ENCODE measurements at places on chromosomes 3 and 15.
A peak's percentile ranks its signal among the peaks of the same experiment; 100 is the strongest.

GRCh38 chr3:99344216-99344615 lies 294.2 kb upstream of the COL8A1 start:
- H3K27me3 ChIP-seq: no peaks in the 10 kb centered on the region
- no peaks in the 10 kb centered on the region for H3K4me1 ChIP-seq
- no peak for DNase-seq
- no peaks in the 10 kb centered on the region for H3K36me3 ChIP-seq
- no peak overlapping the region for H3K4me3 ChIP-seq

DNA sequence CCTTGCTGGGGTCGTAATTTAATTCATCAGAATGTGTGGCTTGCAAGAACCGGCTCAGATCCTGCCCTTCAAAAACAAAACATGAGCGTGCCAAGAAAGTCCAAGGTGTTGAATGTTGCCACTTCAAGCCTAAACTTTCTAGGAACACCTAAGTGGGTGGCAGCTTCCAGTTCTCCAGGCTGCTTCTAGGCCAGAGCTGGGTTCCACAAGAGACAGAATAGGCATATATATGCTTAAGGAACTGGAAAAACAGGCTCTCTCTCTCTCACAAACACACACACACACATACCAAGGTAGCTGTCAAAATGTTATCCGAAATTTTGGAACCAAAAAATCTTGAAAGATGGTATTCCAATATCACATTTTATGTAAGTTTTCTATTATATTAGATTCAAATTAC lies 890 bp upstream of the ADIPOQ start:
- no peaks in the 10 kb centered on the region for H3K36me3 ChIP-seq
- H3K27ac ChIP-seq: no peak overlapping the region
- no peak overlapping the region for H3K4me3 ChIP-seq
- no peak for DNase-seq

DNA sequence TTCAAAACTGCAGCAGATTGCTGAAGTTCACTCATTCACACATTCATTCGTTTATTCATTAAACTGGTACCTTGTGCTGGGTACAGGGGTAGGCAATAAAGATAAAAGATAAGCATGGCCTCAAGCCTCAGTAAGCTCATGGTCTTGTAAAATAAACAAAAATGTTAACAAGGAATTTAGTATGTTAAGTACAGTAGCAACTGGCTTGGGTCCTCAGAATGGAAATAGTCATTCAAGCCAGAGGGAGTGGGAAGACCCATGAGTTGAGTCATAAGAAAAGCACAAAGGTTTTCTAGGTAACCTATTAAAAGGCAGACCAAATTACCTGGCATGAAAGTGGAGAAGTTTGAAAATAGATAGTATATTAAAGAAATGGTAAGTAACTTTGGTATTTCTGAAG lies 163.3 kb downstream of the CDIN1 start:
- no peaks in the 10 kb centered on the region for H3K4me1 ChIP-seq
- H3K27me3 ChIP-seq: no peaks in the 10 kb centered on the region
- H3K36me3 ChIP-seq: no peaks in the 10 kb centered on the region
- no peak overlapping the region for H3K27ac ChIP-seq
- no peak for DNase-seq

DNA sequence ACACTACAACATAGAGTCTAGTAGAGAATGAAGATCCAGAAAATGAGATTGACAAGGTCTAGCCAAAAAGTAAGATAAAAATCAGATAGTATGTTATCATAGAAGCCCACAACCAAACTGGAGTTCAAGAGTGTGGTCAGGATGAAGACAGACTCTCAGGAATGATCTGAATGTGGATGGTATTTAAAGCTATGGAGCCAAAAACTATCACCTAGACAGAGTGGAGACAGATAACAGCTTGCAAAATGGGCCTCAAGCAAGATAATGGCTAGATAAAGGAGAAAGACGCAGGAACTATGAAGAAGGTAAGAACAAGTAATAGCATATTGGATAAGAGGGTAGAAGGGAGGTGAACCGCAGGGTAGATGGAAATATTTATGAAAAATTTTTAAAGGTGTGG lies 35.4 kb downstream of the ZMAT3 start:
- H3K27me3 ChIP-seq: no peaks in the 10 kb centered on the region
- H3K27ac ChIP-seq: no peak overlapping the region
- H3K36me3 ChIP-seq: no peaks in the 10 kb centered on the region
- no peak overlapping the region for H3K4me3 ChIP-seq

DNA sequence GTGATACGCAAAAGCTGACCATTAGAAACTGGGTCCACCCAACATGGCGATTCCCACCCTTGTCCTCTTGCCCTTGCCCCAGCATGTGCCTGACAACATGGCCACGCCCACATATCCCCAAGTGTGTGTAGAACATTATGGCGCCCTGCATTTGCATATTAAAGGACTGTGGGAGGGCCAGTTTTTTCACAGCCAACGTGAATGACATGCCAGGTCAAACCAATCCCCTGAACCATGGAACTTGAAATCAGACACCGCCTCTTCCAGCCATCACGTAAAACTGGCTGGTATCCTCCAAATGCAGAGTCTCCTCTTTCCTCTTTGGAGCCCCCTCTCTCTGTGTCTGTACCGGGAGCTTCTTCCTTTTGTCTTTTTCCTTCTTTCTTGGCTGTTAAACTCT lies 156.7 kb upstream of the EPHA6 start:
- no peak overlapping the region for H3K27ac ChIP-seq
- no peaks in the 10 kb centered on the region for H3K4me1 ChIP-seq
- no peaks in the 10 kb centered on the region for H3K36me3 ChIP-seq
- peak; percentile 10 for DNase-seq

DNA sequence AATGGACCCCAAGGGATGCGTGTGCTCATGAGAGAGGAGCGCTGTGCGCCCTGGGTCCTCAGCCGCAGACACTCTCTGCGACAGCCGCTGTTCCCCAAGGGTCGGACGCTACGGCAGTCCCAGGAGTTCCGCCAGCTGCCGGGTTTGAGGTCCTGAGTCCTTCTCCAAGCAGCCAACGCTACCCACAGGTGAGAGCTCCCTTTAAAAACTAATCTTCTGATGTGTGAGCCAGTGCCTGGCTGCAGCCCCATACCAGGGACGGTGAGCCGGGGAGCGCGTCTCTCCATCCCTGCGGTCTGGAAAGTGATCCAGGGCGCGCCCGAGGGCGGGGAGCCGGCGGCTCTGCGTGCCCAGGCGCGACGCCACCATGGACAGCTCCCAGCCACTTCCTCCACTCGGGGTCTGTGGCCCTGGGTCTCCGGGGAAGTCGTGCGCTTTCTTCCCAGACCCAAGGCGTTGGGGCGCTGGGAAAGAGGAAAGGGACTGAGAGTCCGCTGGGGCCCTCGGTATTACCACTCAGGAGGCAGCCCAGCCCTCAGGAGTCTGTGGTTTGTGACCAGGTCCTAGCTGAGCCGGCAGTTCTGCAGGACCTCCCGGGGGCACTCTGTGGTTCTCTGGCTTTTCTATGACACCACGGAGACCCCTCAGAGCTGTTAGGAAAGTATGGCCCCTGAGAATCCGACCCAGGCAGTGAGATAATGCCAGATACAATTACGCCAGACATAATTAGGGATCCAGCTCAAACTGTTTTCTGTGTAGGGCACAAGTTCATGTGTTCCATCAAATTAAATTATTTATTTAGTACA lies 1.4 kb downstream of the CEMIP start:
- peak; percentile 23 for DNase-seq
- H3K36me3 ChIP-seq: no peaks in the 10 kb centered on the region
- H3K27me3 ChIP-seq: peaks cover 4% of the 10 kb centered on the region
- H3K27ac ChIP-seq: no peak overlapping the region
- H3K4me1 ChIP-seq: peaks cover 7% of the 10 kb centered on the region

GRCh38 chr3:142363936-142364467 lies 83.8 kb downstream of the XRN1 start:
- no peaks in the 10 kb centered on the region for H3K36me3 ChIP-seq
- no peak for DNase-seq
- H3K4me1 ChIP-seq: no peaks in the 10 kb centered on the region
- H3K27me3 ChIP-seq: no peaks in the 10 kb centered on the region

GRCh38 chr15:41932511-41933289 lies 38.8 kb upstream of the SPTBN5 start:
- no peak overlapping the region for H3K4me3 ChIP-seq
- no peak overlapping the region for H3K27ac ChIP-seq
- DNase-seq: no peak
- no peaks in the 10 kb centered on the region for H3K36me3 ChIP-seq
- no peaks in the 10 kb centered on the region for H3K27me3 ChIP-seq

DNA sequence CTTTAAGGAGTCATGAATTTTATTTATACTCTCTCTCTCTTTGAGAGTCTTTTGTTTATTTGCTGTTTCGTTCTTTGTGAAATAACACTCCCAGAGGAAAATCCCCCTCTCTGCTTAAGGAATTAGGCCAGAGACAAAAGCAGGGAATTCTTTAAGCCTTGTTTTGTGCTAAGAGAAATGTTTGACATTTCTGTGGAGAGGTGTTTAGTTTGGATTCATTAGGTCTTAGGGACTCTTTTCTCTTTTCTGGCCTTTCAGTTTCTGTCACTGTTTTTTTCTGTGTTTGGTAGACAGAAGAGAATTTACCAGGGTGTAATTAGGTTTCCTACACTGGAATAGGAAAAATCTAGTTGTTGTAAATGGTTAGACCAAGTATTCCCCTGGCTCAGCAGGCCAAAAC lies 241.8 kb upstream of the NR2F2 start:
- H3K27ac ChIP-seq: no peak overlapping the region
- H3K36me3 ChIP-seq: no peaks in the 10 kb centered on the region
- H3K27me3 ChIP-seq: peaks cover 58% of the 10 kb centered on the region
- no peak for DNase-seq

DNA sequence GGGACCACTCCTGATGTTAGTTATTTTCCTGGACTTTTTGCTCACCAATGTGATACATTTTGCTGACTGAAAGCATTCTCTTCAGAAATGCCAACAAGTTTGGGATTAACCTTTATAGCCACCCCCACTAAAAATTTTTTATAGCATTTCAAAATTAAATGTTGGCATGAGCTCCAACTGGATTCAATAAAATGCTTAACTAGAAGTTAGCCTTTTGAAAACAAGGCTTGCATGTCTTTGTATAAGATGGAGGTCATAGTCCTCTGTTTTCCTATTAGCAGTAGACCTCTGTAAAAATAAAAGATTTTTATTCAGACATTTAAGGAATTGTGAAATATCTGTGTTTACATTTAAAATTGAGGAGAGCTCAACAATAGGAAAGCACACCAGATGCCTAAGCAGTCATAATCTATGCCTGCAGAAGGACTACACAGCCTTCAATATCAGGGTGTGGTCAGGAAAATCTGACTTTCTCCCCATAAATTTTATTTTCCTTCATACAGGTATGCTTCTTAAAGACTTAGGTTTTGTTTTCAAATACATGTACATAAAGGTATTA lies 87.2 kb downstream of the DNAJC13 start:
- peaks cover 62% of the 10 kb centered on the region for H3K36me3 ChIP-seq
- no peaks in the 10 kb centered on the region for H3K4me1 ChIP-seq
- DNase-seq: no peak
- H3K27me3 ChIP-seq: peaks cover 1% of the 10 kb centered on the region
- H3K27ac ChIP-seq: no peak overlapping the region

DNA sequence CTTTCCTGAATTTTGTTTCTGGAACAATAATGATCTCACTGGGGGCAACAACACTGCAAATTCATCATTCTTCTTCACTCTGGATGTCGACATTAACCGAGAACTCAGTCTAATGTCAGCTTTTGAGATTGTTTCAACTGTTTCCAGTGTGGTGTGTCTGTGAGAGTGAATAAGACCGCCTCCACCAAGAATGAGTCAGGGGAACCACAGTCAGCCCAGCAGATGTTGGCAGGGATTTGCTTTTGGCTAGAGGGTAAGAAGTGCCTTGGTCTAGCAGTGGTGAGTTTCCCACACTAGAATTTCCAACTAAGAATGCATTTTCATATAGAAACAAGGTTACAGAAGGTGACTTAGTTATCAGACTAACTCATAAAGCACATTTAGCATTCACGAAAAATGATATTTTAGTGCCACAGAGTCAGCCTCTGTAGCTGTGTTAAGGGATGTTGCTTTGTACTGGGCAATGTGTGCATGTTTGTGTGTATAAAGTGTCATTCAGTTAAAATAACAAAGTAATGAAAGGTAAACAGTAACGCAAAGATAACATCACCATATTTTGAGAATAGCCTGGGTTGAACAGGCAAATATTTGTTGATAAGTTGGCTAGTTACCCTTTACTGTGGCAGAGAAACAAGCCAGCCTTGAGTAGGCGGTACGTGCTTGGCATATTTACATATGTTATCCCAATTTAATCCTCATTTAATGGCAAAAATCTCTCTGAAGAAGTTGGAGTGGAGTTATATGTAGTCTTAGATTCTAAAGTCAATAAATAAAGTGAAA lies 33.8 kb downstream of the DRD3 start:
- no peaks in the 10 kb centered on the region for H3K27me3 ChIP-seq
- H3K27ac ChIP-seq: no peak overlapping the region
- no peak overlapping the region for H3K4me3 ChIP-seq
- peaks cover 2% of the 10 kb centered on the region for H3K4me1 ChIP-seq
- H3K36me3 ChIP-seq: no peaks in the 10 kb centered on the region
- no peak for DNase-seq

GRCh38 chr3:141392897-141393734 lies 24.8 kb downstream of the ZBTB38 start:
- H3K27me3 ChIP-seq: no peaks in the 10 kb centered on the region
- peak overlapping the region; percentile 5 for H3K27ac ChIP-seq
- peaks cover 12% of the 10 kb centered on the region for H3K4me1 ChIP-seq

DNA sequence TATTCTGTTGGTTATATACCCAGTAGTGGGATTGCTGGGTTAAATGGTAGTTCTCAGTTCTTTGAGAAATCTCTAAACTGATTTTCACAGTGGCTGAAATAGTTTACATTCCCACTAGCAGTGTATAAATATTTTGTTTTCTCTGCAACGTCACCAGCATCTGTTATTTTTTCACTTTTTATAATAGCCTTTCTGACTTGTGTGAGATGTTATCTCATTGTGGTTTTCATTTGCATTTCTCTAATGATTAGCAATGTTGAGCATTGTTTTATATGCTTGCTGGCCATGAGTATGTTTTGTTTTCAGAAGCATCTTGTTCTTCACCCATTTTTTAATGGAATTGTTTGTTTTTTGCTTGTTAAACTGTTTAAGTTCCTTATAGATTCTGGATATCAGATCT lies 612.7 kb upstream of the SGO1 start:
- no peaks in the 10 kb centered on the region for H3K36me3 ChIP-seq
- H3K4me1 ChIP-seq: no peaks in the 10 kb centered on the region
- H3K27ac ChIP-seq: no peak overlapping the region
- H3K4me3 ChIP-seq: no peak overlapping the region
- no peak for DNase-seq
- H3K27me3 ChIP-seq: no peaks in the 10 kb centered on the region

GRCh38 chr15:70385052-70385451 lies 287.3 kb upstream of the TLE3 start:
- no peaks in the 10 kb centered on the region for H3K36me3 ChIP-seq
- H3K27me3 ChIP-seq: no peaks in the 10 kb centered on the region
- no peak overlapping the region for H3K27ac ChIP-seq

DNA sequence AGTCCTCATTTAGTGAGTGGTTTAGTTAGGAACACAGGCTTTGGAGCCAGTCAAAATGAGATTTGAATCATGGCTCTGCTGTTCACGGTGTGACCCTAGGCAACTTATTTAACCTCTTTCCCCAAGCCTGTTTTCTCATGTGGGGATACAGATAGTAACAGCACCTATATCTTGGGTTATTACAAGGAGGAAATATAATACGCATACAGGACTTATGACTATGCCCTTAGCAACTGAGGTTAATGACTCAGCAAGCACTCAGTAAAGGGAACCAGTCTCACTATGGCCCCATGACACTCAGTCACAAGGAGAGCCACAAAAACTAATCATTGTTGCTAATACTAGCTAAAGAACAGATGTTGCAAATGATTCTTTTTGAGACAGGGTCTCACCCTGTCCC lies 45.9 kb downstream of the SUMF1 start:
- no peak overlapping the region for H3K4me3 ChIP-seq
- H3K4me1 ChIP-seq: no peaks in the 10 kb centered on the region
- no peaks in the 10 kb centered on the region for H3K27me3 ChIP-seq
- no peak for DNase-seq
- H3K27ac ChIP-seq: no peak overlapping the region
- no peaks in the 10 kb centered on the region for H3K36me3 ChIP-seq
